H9 (cell line): ENCODE measurements at places on chromosomes 2 and 18.

DNA sequence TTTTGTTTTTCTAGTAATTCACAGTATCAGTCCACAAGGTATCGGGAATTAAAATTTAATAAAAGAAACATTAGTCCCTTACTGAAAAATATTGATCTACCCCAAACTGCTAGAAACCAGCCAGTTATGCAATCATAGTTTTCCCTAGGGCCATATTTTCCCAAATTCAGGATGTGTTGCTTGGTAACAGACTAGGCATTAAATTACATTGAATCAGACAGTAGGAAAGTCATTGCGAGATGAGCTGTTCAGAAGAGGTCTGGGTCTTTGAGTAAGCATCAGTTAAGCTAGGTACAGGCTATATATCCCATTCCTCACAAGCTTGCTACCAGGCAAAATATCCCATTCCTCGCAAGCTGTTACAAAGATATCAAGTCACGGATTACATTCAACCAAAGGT is 123.0 kb upstream of the CCDC150 start:
- DNase-seq: no peak

GRCh38 chr2:121577381-121577780 is 46.7 kb downstream of the RNU4ATAC start:
- no peak for DNase-seq

DNA sequence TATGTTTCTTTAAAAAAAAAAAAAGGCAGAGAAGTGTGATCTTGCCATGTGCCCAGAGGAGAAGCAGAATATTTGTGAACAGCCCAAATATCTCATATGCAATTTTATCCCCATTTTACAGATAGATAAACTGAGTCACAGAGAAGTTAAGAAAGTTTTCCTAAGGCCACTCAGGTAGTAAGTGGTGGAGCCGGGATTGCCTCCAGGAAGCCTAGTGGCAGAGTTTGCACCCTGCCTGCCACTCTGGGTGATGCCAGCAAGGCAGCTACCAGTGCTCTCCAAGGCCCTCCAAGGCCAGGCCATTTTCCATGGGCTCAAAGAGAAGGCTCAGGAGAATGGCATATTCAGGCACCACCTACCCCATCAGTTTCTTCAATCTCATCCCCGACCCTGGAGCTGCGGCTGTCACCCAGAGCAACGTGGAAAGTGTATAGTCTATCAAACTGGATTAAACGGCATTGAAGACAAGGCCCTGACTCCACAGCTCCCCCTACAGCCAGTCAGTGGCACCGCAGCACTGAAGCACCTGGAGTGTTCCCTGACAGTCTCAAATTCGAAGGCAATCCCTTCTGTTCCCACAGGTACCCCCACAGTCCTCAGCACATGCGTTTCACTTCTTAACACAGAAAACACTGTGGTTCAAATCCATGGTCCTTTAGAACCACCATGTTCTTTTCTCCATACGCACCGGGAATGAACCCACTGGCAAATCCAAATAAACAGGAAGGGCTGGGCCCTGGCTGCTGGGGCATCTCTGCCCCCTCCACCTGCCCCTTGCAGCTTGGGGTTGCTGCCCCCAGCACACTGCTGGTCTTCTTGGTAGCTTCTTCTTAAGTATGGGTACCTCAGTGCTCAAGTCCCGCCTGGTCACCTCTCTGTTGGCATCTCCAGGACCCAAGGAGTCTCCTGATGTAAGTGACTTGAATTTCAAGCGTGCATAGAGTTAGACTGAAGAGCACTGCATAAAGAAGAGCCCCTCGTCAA is 175.3 kb downstream of the INHBB start:
- DNase-seq: peak; percentile 69

GRCh38 chr18:37450434-37451132 is 115.0 kb downstream of the CELF4 start:
- DNase-seq: peak; percentile 78

- DNase-seq: no peak
Measured at GRCh38 chr2:136065384-136065783, 52.6 kb downstream of the CXCR4 start.

DNA sequence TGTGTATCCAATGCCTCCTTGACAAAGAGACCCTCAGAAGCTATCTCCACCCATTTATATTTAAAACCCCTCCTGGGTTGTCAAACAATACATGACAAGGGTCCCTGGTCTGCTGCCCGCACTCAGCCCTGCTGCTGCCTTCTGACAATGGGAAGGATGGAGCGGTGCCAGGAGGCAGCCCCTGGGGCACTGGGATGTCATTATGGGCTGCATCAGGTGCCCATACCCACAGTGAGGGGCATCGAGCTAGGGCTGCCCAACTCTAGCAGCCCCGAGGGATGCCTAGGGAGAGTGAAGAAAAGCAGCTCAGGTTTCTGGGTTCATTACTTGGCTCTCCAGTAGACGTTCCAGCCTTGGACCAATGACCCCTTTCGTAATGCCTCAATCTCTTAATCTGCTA is 301.7 kb downstream of the ALK start:
- DNase-seq: no peak

GRCh38 chr2:19887510-19887909 is 14.3 kb downstream of the TTC32 start:
- DNase-seq: no peak

GRCh38 chr2:227888289-227888688 is 16.9 kb downstream of the DAW1 start:
- DNase-seq: peak; percentile 60
